NCI-H748 treated with DMSO at 0.1 percent for 48 hours (cell line): ENCODE measurements at places on chromosomes 5 and 9.

GRCh38 chr9:99626426-99626825 is 195.3 kb upstream of the NR4A3 start:
- no peak for DNase-seq

- no peak for DNase-seq
These were observed 177.1 kb downstream of the PIK3R1 start for GRCh38 chr5:68392617-68393016.

DNA sequence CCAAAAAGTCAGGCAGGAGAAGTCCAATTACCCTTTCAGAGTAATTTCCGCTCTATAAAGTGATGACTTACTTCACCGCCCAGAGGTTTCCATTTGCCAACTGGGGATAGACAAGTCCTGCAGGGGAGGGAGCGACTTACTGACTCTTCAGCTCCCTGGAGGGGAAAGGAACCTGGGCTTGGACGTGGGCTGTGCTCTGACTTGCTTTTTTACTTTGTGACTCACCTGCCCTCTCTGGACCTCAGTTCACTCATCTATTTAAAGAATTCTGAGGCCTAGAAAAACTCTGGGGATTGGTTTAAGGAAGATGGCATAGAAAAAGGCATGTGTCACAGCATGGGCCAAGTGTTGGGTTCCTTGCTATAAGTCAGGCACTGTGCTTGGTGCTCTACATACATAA is 180.4 kb upstream of the TRIM32 start:
- no peak for DNase-seq

- no peak for DNase-seq
These were observed 10.5 kb downstream of the SLC2A8 start for GRCh38 chr9:127407492-127407843.

GRCh38 chr5:19577882-19578281 is 410.1 kb downstream of the CDH18 start:
- no peak for DNase-seq

DNA sequence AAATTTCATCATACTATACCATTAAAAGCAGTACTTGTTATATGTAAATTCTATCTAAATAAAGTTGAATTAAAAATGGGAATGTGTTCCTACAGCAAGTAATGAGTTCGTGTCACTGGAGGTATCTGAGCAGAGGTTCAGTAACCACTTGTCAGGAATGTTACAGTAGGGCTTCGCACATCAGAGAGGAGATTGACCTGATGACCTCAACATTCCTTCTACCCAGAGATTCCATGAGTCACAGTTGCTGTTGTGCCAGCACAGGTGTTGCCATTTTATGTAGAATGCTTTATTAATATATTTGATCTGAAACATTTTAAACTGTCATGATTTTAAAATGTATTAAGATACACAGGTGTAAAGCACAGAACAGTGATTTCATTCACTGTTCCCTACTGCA is 60.3 kb downstream of the STX17 start:
- no peak for DNase-seq

DNA sequence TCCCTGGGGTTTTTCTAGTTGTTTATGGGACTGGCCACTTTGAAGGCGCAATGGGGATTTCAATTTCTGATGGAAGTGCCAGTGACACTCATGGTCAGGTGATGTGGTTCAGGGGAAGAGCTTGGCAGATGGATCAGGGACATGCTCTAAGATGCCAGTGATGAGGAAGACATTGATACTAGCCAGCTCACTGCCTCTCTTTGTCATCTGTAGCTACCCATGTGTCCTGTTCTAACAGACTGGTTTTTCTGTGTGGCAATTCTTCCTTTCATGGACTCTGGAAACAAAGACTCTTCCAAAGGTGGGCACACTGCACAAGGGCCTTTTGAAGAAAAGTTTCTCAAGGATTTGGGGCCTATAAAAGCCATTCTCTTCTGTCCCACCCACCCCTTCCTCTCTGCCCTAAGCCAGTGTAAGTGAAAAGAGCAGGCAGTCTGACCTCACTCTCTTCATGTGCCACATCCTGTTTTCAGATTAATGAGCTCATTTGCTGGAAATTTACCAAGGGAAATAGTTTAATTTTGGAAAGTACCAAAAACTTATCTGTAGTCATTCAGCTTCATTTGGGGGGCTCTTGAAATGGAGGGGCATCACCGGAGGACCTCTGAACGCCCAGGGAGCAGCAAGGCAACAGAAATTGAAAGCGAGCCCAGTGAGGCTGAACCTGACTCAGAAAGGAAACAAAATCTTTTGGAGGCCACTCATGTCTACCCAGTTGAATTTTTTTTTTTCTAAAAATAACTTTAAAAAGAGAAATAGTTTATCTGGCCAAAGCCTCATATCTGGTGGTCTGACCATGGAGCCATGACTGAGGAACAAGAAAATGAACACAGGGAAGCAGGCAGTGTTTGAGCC is 4.9 kb upstream of the TRAF1 start:
- no peak for DNase-seq

- no peak for DNase-seq
These were observed 170.1 kb downstream of the ICE1 start for GRCh38 chr5:5592541-5592940.

DNA sequence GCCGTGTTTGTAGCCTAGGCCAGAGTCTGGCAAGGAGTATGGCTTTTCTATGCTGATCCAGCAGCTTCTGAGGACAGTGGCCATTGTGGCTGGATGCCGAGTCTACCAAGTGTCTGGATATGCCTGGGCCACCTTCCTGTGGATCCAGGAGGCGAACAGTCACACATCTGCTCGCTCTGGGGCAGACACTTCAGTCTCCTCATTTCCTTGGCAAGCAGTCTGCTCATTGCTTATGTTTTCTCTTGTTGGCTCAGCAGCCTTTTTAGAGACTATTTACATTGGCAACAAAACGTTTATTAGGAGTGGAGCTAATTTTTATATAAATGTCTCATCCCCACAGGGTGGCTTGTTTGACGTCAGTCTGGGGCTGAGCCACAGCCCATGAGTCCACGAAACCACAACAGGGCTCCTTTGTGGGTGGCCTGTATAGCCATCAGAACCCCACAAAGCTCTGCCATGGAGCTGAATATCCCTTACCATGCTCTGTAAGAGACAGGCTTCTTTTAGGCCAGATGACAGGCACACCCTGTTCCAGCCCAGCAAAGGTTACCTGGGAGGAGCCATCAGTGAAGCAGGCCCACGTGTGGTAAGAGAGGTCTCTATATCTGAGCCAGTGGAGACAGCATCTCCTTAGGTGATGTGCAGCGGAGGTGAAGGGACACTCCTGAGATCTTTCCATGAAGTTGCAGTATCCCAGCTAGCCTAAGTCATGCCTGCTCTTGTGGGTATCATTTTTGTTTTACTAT is 221.7 kb downstream of the DIRAS2 start:
- peak; percentile 18 for DNase-seq

GRCh38 chr5:113152380-113152740 is 175.8 kb downstream of the DCP2 start:
- no peak for DNase-seq

- DNase-seq = no peak
These were observed 44.6 kb upstream of the TMC1 start for GRCh38 chr9:72476617-72477437.

DNA sequence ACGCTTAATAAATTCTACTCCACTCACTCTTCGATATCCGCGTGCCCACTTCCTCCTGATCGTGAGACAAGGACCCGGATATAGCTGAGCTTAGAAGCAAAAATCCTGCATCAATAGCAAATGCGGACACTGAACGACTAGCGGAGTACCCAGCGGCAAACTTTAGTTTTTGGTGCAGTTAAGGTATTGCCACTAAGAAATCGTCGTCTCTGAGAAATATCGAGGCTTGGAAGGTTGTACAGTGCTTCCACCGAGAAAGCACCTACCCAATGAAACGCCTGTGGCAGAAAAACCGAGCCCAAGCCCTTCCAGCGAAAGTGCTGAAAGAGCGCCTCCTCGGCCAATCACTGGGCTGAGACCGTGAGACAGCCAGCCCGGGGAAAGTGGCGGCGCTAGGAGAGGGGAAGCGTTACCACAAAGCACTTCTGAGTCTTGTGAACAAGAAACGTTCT is 32.2 kb downstream of the ANXA2R start:
- DNase-seq = peak; percentile 98

- no peak for DNase-seq
These were observed 22.5 kb downstream of the TRPM6 start for GRCh38 chr9:74865177-74865576.

DNA sequence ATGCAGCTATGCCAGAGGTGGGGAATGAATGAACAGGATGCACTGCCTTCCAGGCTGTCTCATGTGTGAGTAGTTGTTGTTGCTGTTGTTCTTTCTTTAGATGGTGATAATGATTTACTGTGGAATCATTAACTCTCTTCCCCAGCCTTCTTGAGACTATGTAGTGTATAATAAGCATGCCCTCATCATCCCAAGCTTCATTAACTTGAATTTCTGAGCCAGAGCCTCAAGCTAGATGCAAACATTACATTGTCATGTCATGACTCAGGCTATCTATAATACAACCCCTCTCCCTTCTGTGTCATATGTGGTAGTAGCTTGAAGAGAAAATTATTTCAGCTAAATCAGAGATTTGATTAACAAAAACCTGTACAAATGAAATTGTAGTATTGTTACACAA is 10.0 kb upstream of the ADAMTSL1 start:
- no peak for DNase-seq

DNA sequence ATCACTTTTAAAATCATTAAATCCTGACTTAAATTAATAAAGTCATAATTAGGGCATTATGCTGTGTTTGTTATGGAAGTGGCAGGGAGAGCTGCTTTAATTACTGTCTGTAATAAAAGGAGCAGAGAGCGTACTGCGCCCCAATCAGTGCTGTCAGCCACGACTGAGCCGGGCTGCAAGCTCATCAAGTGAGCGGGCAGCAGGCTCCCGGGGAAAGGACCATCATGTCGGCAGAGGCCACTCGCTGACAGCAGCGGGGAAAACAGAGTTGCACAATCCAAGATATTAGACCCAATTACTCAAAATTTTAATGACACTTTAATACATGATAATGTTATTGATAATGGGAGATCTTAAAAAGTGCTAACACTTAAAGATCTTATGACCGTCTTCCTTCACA is 181.6 kb downstream of the AP3B1 start:
- DNase-seq = no peak

- DNase-seq = no peak
These were observed 90.1 kb downstream of the COL5A1 start for GRCh38 chr9:134731497-134732391.

GRCh38 chr9:87675906-87676515 is 49.9 kb upstream of the CTSL start:
- DNase-seq = no peak

- no peak for DNase-seq
These were observed 83.9 kb upstream of the WWC1 start for GRCh38 chr5:168207450-168208029.

GRCh38 chr5:43207601-43208000 is 15.6 kb downstream of the NIM1K start:
- DNase-seq = no peak

DNA sequence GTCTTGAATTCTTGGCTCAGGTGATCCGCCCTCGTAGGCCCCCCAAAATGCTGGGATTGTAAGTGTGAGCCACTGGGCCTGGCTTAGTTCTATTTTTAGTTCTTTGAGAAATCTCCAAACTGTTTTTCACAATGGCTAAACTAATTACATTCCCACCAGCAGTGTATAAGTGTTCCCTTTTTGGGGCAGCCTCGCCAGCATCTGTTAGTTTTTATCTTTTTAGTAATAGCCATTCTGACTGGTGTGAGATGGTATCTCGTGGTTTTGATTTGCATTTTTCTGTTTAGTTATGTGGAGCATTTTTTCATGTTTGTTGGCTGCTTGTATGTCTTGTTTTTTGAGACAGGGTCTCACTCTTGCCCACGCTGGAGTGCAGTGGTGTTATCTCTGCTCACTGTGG is 28.2 kb downstream of the CNOT6 start:
- no peak for DNase-seq

- no peak for DNase-seq
These were observed 24.6 kb upstream of the COL27A1 start for GRCh38 chr9:114130624-114131277.

- no peak for DNase-seq
These were observed 14.5 kb downstream of the GRHPR start for GRCh38 chr9:37437010-37437409.
